ENCODE measurements at places on chromosomes 4 and X.

- DNase-seq, result no peak
Observed at GRCh38 chrX:136272325-136272724, 21.1 kb upstream of the MAP7D3 start.

- no peak for DNase-seq
Observed at GRCh38 chr4:41358647-41359421, 102.1 kb downstream of the UCHL1 start.

- no peak for DNase-seq
Observed at GRCh38 chrX:120401301-120401700, 39.4 kb downstream of the ATP1B4 start.

GRCh38 chr4:168907119-168907698, 102.8 kb downstream of the CBR4 start:
- no peak for DNase-seq

GRCh38 chr4:105257817-105258495, 111.3 kb downstream of the TET2 start:
- DNase-seq, result no peak

DNA sequence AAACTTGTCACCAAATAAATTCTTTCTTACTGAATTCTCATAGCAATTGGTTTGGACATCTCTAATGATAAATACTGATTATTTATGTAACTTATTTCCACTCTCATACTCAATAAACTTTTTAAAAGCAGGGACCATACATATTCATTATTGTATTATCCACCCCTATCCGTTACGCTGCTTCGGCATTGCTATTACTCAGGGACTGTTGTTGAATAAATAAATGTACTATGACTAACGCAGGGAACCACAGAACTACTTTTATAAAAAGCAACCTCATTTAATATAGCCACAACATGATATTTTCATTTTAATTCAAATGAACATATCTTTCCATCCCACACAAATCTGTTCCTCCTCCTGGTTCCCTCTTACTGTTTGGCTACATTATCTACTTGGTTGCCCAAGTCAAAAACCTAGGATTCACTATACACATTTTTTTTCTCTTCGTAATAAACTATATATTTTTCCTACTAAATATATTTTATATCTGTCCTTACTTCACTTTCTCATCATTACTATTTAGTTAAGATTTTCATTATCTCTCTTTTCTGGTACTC, 14.9 kb upstream of the ANKRD50 start:
- no peak for DNase-seq

- DNase-seq, result no peak
Observed at GRCh38 chr4:150874338-150875226, 140.5 kb downstream of the LRBA start.

- no peak for DNase-seq
Observed at GRCh38 chr4:66275411-66276038, 605.2 kb upstream of the EPHA5 start.

DNA sequence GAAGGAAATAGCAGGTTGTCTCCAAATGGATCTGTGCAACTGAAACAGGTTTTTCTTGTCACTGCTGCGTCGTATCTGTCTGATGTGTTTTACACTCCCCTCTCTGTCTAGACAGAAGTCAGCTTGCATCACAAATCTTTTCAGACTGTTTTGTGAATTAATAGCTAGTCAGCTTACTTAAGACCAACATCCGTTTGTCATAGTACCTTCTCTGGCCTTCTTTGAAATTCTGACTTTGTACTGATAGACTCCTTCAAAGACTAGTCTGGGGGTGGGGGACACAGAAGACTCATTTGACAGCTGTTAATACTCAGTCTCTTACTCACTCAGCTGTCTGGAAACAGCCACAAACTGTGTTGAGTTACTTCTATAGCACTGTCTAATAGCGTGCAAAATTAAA, 197.8 kb downstream of the PALLD start:
- DNase-seq, result no peak

GRCh38 chr4:165592386-165592785, 213.6 kb downstream of the CPE start:
- DNase-seq, result no peak

DNA sequence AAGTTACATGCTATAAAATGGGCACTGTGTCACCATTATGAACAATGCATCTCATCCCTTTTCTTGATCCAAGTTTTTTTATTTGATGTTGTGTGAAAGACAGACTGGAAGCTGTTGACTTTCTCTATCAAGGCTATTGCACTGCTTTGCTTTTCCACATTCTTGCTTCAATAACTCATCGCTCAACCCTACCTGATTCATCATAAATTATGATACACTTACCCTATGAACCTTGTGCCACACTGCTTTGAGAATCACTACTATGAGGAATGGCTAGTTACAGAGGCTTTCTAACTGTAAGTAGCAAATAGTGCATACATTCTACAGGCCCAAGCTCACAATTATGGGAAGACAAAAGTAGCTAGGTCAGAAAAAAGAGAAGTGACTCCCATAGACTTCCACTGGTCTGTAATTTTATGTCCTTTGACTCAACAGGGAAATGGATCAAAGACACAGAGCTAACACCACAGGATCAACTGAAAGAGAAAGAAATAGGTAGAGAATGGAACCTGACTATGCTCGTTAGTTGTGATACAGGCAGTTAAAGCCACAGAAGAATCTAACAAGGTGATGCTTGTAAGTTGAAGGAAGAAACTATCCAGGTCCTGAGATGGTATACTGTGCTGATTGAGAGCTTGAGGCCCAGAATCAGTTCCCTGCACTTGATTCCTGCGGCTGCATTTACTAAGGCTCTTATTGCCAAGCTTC, 163.5 kb downstream of the PPP3CA start:
- DNase-seq, result no peak
